ENCODE measurements at places on chromosomes 12 and 14. TPM values are rescaled to one million over a fixed set of nuclear protein-coding genes. Genes with fewer than 3 reads are reported as not detected.

DNA sequence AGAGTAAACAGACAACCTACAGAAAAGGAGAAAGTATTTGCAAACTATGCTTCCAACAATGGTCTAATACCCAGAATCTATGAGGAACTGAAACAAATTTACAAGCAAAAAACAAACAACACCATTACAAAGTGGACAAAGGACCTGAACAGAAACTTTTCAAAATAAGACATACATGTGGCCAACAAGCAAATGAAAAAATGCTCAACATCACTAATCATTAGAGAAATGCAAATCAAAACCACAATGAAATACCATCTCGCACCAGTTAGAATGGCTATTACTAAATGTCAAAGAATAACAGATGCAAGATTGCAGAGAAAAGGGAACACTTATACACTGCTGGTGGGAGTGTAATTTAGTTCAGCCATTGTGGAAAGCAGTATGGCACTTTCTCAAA, 125.8 kb downstream of the C12orf42 start:
- DNase-seq: no peak

DNA sequence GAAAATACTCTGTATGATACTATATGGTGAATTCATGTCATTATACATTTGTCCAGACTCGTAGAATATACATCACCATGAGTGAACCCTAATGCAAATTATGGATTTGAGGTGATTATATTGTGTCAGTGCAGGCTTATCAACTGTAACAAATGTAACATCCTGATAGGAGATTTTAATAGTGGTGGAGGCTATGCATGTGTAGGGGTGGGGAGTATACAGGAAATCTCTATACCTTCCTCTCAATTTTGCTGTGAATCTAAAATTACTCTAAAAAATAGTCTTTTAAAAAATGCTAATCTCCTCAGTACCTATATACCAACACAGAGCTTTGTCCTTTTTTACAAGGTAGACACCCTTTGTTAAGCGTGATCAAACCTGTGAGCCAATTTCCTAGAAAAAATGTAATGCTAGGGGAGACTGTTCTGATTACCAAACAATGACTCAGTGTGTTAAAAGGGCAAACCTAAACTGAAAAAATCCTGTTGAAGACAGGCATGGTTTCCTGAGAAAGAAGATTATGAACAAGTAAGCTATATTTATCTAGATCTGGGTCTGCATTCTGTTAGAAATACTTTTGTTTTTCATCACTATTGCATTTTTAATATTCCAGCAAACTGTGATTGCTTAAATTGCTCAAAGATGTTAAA, 170.9 kb downstream of the DUSP6 start:
- no peak for DNase-seq

GRCh38 chr14:38389681-38390080, 133.8 kb upstream of the CLEC14A start:
- no peak for DNase-seq

DNA sequence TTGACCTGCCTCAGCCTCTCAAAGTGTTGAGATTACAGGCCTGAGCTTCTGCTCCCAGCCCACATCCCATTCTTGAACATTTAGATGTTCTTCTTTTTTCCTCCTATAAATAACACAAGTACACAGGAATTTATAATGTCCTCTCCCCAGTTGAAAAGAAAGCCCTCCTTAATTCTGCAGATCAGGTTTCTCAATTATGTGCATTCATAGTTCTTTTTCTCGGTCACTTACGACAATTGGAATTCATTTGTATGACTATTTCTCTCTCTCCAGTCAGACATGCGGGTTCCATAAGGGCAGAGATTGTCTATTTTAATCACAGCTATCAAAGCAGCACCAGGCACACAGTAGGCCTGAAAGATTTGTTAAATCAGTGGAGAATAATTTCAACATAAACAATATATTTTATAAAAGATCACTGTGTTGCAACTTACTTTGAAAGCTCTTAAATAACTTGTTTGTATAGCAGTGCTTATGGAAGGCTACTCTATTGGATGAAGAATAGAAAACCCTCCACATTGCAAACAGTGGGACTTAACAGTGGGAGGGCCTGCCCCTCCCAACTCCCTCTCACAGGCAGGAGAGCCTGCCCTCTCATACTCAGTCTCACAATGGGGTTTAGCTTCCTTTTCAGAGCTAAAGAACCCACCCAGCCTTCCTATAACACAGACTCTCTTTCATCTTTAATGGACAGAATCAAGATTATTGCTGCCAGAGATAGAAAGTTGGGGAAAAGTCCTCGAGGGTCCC, 84.1 kb upstream of the TRAF3 start:
- DNase-seq: no peak

DNA sequence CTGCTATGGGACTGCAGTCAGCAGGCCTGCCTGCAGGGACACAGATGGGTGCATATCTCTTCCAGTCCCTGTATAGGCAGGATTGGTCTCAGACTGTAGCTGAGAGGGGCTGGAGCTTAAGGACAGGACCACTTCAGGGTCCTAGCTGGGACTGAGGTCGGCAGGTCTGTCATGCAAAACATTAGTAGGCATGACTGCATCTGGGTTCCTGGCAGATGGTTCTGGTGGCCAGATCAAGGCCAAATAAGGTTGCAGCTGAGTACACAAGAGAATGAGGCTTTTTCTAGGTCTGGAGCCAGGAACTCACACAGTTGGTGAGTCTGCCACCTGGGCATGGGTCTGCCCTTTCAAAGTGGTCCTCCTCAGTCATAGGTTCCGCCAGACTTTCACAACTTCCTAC, 155.8 kb downstream of the TPH2 start:
- no peak for DNase-seq

ASCL1 gene
- not detected for total RNA-seq

SYT10 gene
- not detected for total RNA-seq
